Skin of body (tissue), 3 donors: ENCODE measurements at places on chromosomes 2 and 18.
A peak's percentile ranks its signal among the peaks of the same experiment; 100 is the strongest.

DNA sequence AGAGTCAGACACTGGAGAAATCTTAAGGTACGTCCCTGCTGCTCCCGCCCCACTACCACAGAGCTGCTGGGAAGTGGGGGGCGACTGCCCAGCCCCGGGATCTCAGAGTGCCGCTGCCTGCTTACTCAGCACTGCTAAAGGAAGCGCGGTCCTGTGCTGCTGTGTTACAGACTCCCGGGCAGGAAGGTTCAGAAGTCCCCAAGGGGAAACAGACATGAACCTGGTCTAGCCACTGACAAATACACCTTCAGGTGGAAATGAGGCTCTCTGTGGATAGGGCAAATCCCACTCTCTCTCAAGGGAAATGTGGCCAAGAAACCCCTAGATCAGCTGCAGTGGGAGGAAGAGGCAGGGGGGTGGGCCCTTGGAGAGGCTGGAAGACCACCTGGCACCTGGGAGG lies 13.7 kb downstream of the MTERF4 start:
- no peak for DNase-seq

DNA sequence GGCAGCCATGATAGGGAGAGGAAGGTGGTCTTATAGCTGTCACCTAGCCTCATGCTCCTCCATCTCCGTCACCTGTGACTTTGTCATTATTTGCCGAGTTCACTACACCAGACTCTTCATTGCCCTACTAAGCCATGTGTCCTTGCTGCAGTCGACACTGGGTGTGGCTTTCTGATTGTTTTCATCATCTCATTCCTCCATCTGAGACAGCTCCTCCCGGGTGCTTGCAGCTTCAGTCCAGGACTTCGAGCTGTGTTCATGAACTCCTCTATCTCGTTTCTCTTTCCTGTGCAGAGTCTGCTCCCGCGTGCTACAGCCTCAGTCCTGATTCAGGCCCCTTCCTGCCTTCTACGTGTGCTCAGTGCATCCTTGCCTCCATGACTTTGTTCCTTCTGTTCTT lies 295.1 kb upstream of the TNP1 start:
- no peak for DNase-seq

DNA sequence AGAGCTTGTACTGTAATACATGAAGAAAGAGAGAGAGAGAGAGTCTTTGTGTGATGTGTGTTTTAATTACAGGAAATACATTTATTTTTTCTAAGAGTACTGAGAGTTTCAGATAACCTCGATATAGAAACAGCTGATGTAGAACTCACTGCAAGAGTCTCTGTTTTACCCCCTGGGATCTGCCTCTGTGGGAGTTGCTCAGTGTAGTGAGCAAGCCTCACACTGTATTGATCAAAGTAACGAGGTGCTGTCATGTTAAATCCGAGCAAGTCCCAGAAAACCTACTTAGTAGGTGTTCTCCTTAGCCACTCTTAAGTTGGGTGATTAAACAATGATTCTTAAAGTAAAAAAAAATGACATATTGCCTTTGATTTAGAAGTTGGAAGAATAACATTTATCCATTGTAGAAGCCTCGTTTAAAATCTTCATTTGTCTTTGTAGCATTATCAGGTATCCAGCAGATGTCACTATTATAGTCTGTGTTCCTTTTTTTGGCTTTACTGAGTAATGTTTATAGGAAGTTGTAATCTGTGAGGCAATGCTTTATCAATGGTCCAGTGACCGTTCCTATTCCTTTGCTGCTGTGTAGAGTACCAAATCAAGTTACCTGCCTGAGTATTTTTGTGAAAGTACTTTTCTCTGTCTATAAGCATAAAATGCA lies 219.0 kb downstream of the MYO3B start:
- peak; percentile 12 for DNase-seq

- no peak for DNase-seq
Measured at GRCh38 chr2:204201507-204201906, 264.9 kb downstream of the ICOS start.

- no peak for DNase-seq
Measured at GRCh38 chr2:149611100-149611820, 23.7 kb upstream of the MMADHC start.
